Left forelimb (tissue), 1 donor: ENCODE measurements at places on chromosomes 6 and 20.

- no peak for DNase-seq
These were observed 141.7 kb downstream of the CD164 start for GRCh38 chr6:109240370-109241084.

- no peak for DNase-seq
These were observed 32.9 kb downstream of the ASXL1 start for GRCh38 chr20:32391003-32391402.

GRCh38 chr20:63974402-63975200 lies 4.8 kb downstream of the SAMD10 start:
- no peak for DNase-seq

GRCh38 chr20:58603721-58604120 lies 47.4 kb upstream of the STX16 start:
- no peak for DNase-seq

DNA sequence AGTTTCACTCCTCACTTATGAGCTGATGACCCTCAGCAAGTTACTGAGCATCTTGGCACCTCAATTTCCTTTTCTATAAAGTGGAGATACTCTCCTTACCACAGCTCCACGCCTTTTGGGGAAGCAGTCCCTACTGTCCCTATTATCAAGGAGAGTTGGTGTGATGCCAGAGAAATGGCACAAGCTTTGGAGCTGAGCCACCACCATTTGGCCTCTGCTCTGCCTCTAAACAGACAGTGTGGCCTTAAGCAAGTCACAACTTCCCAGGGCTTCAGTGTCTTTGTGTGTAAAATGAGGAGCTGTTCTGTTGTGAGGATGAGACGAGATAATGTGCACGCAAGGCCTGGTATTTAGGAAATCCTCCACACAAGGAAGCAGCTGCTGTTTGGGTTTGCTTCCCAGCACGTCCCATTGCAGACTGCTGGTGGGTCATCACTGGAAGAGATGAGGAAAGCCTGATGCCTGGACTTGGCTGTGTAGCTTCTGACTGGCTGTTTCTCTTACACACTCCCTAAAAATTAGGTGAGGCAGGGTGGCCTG lies 18.5 kb downstream of the NSFL1C start:
- DNase-seq: no peak

DNA sequence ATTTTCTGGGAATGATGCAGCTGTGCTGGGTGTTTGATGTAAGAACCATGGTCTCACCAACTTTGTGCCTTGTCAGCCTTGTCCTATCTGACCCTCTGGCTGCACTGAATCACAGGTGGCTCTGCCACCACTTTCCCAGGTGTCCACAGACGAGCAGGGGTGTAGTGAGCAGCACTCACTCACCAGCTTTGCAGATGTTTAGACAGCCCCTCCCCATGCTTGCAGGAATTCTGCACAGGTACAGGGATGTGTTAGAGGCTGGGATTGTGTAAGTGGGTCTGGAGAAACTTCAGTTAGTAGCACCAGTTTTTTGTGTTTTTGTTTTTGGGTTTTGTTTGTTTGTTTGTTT lies 88.2 kb upstream of the NAA20 start:
- DNase-seq: no peak

GRCh38 chr6:69901361-69901760 lies 35.0 kb downstream of the COL19A1 start:
- no peak for DNase-seq

DNA sequence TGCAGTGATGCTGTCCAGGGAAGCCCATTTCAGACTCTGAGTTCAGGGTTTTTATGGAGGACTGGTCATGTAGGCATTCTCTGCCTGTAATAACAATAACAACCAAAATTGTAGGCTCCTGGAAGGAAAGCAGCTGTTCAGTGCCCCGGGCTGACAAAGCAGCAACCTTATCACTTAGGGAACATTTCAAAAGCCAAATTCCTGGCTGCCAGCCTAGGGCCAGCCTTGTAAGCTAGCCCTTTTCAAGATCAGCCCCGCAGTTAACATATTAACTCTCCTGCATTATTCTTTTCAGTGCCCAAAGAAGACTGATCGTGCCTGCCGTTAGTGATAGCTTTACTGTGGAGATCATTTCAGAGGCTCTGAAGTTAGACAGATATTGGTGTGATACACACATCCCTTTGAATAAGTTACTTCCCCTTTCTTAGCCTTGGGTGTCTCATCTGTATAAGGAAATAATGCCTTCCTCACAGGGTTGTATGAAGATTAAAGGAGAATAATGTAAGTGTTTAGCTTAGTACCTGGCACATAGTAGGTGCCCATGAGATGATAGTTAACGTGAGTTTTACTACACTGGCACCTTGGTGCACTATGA lies 44.1 kb downstream of the CTNNBL1 start:
- DNase-seq: no peak

DNA sequence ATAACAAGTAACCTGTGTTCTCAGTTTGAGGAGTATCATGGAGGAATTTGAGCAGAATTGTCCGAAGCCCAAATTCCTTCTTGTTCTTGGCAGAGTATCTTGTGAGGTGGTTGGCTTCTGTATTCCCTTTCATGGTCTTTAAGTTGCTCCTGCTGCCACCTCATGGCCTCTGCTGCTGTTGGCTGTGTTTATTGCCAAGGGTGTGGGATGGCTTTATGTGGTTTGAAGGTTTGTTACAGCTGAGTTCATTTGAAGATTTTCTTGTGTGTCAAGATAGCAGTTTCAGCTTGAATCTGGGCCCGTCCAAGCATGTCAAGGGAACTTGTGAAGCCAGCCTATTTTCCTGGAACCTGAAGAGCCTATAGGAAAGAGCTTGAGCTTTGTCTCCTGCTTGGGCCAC lies 20.2 kb upstream of the TTK start:
- no peak for DNase-seq

GRCh38 chr6:39938773-39939654 lies 4.8 kb upstream of the MOCS1 start:
- DNase-seq: no peak

DNA sequence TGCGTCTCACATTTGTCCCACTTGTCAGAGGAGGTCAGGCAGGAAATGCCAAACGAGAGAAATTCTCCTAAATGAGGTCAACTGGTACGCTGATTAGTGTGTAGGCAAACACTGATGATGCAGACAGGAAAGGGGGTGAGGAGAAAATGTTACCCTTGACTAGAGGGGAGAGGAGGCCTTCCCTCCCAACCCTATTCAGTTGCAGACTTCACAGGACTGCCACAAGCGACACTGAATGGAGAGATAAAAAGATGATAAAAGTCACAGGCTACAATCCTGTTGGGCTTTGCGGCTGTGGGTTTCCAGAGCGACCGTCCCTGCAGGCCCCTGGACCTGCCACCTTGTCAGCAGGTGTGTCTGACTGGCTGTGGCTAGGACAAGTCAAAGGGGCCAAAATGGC lies 569.4 kb downstream of the CDH26 start:
- no peak for DNase-seq

DNA sequence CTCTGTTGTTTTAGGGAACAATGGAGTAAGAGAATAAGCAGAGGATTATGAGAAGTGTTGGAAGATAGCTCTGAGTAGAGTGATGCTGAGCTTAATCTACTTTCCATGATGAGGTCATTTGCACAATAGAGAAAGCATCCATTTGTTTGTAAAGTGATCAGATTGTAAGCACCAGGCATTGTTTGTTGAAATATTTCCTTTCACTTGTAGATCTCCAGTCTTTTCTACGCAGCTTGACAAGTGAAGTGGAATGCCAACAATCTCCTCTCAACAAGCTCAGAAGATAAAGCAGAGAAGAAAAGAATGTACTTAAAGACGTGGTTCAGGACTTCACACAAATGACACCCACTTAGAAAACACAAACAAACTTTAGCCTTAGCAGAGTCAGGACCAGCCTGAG lies 80.1 kb upstream of the MARCKS start:
- DNase-seq: no peak

- DNase-seq: no peak
These were observed 449.5 kb downstream of the PHF3 start for GRCh38 chr6:64085126-64085525.

DNA sequence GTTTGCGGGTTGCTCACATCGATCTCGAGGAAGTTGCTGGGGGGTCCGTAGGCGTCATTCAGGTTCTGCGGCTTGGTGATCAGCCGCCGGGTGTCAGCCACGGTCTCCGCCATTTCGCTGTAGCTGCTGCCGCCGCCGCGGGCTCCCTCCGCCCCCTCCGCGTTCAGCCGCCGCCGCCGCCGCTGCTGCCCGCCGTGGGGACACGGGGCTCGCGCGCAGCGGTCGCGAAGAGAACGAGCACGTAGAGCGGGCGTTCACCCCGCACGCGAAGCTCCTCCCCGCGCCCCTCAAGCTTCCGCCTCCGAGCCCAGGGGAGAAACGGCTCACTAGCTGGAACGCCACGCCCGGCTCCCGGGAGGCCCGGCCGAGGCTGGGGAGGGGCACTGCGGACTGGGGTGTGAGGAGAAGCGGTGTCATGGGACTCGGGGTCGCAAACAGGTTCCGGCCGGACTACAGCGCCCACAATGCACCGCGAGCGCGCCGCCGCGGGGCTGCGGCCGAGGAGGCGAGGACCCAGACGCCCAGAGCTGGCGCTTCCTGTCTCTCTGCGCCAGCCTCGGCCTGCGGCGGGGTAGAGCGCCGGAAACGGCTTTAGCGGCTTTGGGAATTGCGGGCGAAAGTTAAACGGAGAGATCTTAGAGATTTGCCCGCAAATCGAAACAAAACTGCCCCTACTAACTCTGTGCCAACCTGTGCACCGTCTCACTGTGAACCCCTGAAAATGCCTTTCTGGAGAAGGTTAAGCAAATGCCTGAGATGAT lies at the start of gene SNX3:
SNX3 (minus strand) TSS at position 232 of the 761 bp plus-strand sequence; CDS start at position 113, 119 bp downstream.
- DNase-seq: peak; percentile 95

DNA sequence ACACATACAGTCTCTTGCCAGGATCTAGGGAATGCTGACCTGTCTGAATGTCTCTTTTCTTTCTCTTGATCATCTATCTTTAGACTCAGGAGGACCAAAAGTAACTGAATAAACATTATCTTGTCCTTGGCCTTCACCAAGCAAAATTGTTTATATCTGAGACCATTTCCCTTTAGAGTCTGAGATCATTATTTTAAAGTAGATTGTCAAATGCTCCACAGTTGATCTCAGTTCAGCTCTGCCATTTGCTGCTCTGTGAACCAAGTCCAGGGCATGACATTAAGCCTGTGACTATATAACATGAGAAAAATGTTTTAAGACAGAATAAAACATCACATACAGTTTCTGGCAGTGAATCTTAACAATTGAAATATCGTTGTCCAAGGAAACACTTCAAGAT lies 148.3 kb upstream of the NRSN1 start:
- no peak for DNase-seq

- DNase-seq: no peak
These were observed 26.8 kb downstream of the PPP1R14C start for GRCh38 chr6:150169609-150170008.

DNA sequence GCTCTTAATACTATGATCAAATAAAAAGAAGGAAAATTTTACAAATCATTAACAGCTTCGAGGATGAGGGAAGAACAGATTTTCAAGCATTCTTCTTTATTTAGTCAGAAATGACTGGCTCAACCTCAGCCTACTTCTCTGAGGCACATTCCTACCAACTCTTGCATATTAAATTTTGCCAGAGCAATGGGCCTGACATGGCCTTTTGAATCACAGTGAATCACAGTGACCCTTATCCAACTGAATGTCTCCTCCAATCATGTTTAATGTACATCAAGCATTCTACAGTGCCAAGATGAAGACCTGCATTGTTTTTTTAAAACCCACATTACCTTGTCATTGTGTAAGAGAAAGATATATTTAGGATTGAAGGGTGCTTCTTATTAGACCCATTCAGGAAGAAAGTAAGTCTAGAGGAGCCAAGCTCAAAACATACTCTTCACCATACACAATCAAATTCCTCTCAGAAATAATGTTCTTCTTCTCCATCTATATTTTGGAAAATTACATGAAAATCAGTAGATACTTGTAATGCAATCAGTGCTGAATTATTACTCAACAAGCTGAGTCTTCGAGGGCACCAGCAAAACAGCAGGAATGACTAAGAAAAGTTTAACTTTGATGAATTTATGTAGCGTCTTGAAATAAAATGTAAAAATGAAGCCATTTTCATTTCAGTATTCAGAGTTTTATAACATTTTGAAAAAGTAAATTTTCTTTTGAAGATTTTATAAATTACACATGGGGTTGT lies 44.1 kb upstream of the MOXD1 start:
- no peak for DNase-seq

- DNase-seq: no peak
These were observed 36.5 kb downstream of the RARS2 start for GRCh38 chr6:87553159-87553765.

DNA sequence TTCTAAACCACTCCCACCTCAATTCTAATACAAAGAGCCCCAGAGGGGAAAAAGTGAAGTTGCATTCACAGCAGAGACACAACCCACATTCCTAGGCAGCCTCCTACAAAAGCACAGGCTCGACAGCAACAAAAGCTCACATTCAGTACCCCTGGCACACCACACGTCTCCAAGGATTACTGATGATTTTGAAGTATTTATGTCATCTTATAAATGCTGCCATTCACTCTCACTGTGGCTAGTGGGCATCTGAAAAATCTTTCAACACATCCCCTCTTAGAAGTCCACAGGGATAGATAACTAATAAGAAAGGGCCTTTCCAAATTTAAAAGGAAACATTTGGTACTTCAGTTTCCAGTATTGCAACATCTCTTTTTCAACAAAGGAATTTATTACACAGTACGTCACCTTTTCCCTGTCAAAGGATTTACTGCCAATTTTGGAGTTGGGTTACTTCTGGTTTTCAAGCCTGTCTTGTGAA lies 146.7 kb downstream of the TASP1 start:
- no peak for DNase-seq

GRCh38 chr6:157997893-157998608 lies 16.4 kb downstream of the SYNJ2 start:
- no peak for DNase-seq

DNA sequence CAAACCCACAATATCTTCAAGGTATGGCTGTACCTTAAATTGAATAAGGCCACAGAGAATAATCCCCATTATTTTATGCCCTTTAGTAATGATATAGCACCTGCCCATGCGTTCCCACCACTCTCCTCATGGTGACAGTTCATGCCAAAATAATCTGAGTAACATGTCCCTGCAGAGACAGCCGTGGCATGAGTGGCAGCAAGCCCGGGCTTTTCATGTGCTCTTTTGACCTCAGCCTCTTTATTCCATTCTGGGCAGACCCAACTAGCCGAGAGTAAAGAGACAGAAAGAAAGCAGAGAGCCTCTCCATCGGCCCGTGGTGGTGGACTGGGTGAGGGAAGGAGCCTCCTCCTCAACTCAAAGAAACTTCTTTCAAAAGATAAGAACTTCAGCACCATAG lies 19.9 kb upstream of the POPDC3 start:
- no peak for DNase-seq

DNA sequence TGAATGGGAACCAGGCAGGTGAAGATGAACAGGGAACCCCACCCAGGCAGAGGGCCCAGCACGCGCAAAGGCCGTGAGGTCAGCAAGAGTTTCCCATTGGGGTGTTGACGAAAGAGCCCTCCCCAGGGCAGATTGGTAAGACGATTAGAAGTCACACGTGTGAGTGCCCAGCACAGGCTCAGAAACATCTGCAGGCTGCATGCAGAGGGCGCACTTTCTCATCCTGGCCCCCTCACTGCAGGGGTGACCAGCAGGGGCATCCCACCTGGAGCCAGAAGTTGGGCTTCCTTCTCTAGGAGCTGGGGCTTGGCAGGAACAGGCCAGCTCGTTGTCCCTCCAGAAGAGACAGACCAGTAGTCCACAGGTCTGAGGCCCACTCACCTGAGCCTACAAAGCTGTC lies 38.4 kb downstream of the VSTM2L start:
- DNase-seq: peak; percentile 49

- DNase-seq: no peak
These were observed 114.6 kb upstream of the RIPOR2 start for GRCh38 chr6:25050356-25050755.

GRCh38 chr6:23890543-23891227 lies 235.3 kb upstream of the NRSN1 start:
- DNase-seq: no peak

- no peak for DNase-seq
These were observed 149.3 kb downstream of the GJA1 start for GRCh38 chr6:121584586-121585369.
